ENCODE measurements at places on chromosomes 13 and 19. TPM values are rescaled to one million over a fixed set of nuclear protein-coding genes. Genes with fewer than 3 reads are reported as not detected.

Gene MAN2B1
- total RNA-seq, result 40.5 TPM

Gene LACC1
- total RNA-seq, result 13.6 TPM

Gene CCDC194
- total RNA-seq, result not detected

Gene SIGLEC8
- total RNA-seq, result not detected

Gene STOML3
- total RNA-seq, result not detected

Gene LRCH1
- total RNA-seq, result 8.1 TPM

Gene KLK7
- not detected for total RNA-seq

Gene CNOT3
- total RNA-seq, result 6.9 TPM

Gene POSTN
- 98.8 TPM for total RNA-seq

Gene SBNO2
- 71.2 TPM for total RNA-seq

Gene JAK3
- total RNA-seq, result 3.4 TPM

Gene CUL4A
- 114 TPM for total RNA-seq

Gene CEACAM6
- not detected for total RNA-seq

Gene KCNJ14
- total RNA-seq, result 0.65 TPM

Gene PDE4C
- under 0.01 TPM for total RNA-seq

Gene TEX29
- not detected for total RNA-seq

Gene PROZ
- not detected for total RNA-seq

Gene KLK14
- not detected for total RNA-seq

Gene CEACAM7
- total RNA-seq, result not detected

Gene UBXN6
- total RNA-seq, result 111 TPM

Gene SIGLEC12
- total RNA-seq, result not detected

Gene CYP2A6
- 0.22 TPM for total RNA-seq
